ENCODE measurements at places on chromosomes 4 and X.

GRCh38 chr4:61041527-61041926, 158.6 kb upstream of the ADGRL3 start:
- no peak for DNase-seq

DNA sequence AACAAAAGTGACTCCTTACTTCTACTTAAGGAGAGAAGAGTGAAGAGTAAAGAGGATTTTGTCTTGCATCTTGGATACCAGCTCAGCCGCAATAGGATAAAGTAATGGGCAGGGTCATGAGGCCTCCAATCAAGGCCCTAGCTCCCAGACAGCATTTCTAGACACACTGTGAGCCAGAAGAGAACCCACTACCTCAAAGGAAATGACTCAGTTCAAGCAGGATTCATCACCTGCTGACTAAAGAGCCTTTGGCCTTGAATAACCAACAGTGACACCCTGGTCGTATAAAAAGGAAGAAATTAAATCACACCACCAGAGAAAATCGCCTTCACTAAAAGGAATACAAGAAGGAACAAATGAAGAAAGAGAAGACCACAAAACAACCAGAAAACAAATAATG, 416.1 kb downstream of the PCDH18 start:
- no peak for DNase-seq

GRCh38 chr4:74041418-74041817, 2.9 kb upstream of the CXCL3 start:
- no peak for DNase-seq

GRCh38 chrX:130030826-130031225, 48.4 kb downstream of the BCORL1 start:
- DNase-seq = no peak

- no peak for DNase-seq
These were observed 387.6 kb upstream of the ZFP42 start for GRCh38 chr4:187608001-187608421.

- no peak for DNase-seq
These were observed 331.8 kb upstream of the TENM3 start for GRCh38 chr4:181911420-181911819.

DNA sequence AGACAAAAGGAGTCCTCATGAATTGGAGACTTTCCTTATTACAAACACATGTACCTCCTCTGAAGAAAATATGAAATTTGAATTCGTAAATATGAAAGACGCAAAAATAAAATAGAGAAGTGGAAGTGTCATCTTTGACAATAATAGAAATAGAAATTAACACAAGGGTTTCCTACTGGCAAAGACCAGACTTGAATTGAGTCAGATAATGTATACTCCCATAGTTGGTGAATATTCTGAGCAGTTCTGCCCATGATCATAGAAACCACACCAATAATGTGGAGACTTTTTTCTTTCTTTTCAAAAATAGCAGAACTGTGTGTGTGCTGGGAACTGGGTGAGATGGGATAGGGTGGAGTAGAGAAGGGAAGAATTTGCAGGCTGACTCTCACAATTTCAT, 277.7 kb upstream of the TET2 start:
- DNase-seq = no peak

GRCh38 chr4:34362654-34363053, 1881.7 kb downstream of the ARAP2 start:
- DNase-seq = no peak

DNA sequence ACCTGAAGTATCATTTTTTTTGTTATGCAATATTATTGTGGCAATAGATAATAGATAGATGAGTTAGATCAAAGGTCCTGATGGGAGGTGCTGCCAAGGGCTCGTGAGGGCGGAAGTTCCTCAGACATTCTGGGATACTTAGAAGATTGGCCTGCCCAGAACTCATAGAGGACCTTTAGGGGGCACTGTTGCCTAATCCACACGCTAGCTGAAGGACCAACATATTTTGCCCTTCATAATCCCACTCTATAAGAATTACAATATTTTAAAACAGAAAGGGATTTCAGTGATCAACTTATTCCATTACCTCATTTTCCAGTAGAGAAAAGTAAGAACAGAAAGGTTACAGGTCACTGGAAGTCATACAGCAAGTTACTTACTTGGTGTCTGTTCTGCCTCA, 22.9 kb upstream of the COX7B2 start:
- DNase-seq = peak; percentile 0

DNA sequence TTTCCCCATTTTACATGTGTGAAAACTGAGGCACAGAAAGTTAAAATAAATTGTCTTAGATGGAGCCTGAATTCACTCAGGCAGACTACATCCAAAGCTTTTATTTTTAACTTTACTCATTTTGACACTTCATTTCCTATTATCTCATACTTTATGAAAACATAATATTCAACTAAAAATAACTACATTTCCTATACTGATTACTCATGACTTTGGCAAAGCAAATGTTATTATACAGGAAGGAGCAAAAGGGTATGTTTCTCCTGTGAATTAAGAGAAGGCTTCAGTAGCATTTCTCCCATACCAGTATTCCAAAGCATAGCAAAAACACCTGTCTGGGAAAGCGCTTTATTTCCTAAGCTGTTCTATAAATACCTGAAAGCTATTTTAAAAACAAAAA, 178.6 kb downstream of the ADAMTS3 start:
- no peak for DNase-seq

- no peak for DNase-seq
These were observed 112.3 kb upstream of the LIMCH1 start for GRCh38 chr4:41425650-41426049.

DNA sequence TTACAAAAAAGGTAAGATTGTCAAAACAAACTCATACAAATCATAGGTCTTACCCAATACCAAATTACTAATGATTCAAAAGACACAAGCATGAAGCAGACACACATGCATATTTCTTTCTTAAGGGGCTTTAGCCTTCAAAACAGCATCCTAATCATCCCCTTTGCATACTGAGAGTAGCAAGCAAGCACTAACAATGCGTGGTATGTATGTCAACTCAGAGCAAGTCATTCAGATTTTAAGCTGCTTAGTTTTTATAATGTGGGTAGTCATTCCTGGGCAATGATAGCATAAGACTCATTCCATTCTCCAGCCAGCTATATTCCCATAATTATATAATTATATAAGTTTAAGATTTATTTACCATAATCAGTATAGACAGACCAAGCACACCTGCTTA, 219.6 kb downstream of the DKK2 start:
- no peak for DNase-seq

DNA sequence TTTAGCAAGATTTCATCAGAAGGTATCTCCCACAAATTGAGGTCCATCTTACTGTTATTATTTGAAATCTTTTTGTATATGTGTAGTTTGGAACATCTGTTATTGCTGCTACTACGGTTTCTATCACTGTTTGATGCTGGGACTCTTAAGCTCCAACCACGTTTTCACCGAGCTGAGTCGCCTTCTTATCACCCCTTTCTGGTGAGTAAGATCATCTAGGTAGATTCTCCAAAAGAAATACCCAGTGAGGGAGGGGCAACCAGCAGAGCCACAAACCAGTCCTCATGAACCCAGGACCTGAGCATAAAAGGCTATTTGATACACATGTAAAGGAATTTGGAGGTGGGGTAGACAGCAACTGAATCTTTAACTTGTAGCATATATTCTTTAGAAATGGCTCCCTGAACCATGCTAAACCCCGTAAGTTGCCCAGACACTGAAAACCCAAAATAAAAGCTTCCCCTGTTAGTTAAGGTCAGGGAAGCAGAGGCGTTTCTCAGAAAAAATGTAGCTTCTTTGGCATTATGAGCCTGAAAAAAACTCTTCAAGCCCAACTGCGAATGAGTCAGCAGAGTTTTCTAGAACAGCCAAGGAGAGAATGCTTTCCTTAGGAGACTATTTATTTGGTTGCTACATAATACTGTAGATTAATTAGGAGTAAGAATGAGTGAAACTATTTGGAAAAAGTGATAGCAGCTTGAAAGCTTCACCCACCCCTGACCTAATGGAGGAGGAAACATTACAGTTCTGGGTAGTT, 53.8 kb upstream of the ATXN3L start:
- no peak for DNase-seq

DNA sequence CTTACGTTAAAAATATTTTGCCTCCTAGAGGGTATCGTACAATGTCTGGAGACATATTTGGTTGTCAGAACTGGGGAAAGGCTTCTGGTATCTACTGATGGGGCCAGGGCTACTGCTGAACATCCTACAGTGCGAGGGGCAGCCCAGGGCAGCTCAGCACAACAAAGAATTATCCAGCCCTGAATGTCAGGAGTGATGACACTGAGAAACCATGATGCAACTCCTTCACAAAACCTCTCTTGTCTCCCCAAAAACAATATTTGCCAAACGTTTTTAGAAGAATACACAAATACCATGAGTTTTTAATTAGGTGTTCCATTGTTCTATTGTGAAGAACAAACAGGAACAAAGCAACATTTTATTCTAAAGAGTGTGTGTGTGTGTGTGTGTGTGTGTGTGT, 43.4 kb upstream of the CLNK start:
- DNase-seq = no peak

DNA sequence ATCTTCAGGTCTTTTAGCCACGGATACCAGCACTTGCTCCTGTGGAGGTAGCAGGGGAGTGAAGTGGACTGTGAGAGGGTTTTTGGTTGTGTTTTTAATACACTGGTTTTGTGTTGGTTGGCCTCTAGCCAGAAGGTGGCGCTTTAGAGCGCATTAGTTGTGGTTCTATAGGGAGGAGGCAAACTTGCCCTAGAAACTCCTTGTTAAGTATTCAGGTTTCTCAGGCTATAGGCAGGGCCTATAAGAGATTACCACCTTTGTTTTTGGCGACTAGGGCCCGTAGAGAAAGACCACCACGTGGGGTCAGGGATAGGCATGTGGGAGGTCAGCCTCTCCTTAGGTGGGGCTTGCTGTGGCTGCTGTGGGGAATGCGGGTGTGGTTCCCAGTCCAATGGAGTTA, 221.6 kb upstream of the SPANXN4 start:
- no peak for DNase-seq

GRCh38 chrX:103215425-103215991, 600 bp downstream of the BEX4 start:
- DNase-seq = no peak

- no peak for DNase-seq
These were observed 452.2 kb downstream of the PCDH11X start for GRCh38 chrX:92231391-92231790.

DNA sequence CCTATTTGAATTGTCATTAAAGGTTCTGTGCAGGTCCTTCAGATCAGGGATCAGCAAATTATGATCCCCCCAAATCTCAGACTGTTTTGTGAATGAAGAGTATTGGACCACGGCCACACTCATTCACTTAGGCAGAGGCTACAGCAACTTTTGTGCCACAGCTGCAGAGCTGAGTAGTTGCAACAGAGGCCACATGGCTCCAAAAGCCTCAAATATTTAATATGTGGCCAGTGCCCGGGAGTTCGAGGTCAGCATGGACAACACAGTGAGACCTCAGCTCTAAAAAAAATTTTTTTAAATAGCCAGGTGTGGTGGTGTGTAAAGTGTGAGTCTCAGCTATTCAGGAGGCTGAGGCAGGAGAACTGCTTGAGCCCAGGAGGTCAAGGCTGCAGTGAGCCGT, 100.7 kb downstream of the NSUN7 start:
- no peak for DNase-seq

- DNase-seq = no peak
These were observed 61.1 kb downstream of the ZNF518B start for GRCh38 chr4:10395971-10396580.

GRCh38 chr4:101334963-101335572, 12.3 kb downstream of the PPP3CA start:
- no peak for DNase-seq

DNA sequence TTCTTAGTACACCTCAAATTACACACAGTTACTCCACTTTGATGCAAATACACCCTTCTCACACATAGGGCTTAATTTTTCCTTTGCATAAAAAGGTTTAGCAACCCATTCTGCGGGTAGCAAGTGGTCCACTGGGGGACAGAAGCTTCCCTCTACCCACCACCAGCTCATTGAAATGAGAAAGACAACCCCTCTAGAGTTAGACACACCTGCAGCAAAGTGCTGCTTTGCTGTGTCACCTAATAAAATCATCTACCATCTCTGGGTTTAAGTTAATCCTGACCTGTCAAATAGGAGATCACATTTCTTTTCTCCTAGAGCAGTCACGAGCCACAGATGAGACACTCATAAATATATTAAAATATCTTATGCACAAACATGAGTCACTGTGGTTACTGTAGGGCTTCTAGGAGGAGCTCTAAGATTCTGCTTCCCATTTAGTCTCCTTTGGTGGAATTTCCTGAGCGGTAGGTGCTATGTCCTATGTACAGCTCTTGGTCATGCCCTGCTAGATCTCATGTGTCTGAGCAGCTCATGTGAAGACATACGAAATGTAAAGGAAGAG, 11.9 kb downstream of the BMX start:
- DNase-seq = no peak

DNA sequence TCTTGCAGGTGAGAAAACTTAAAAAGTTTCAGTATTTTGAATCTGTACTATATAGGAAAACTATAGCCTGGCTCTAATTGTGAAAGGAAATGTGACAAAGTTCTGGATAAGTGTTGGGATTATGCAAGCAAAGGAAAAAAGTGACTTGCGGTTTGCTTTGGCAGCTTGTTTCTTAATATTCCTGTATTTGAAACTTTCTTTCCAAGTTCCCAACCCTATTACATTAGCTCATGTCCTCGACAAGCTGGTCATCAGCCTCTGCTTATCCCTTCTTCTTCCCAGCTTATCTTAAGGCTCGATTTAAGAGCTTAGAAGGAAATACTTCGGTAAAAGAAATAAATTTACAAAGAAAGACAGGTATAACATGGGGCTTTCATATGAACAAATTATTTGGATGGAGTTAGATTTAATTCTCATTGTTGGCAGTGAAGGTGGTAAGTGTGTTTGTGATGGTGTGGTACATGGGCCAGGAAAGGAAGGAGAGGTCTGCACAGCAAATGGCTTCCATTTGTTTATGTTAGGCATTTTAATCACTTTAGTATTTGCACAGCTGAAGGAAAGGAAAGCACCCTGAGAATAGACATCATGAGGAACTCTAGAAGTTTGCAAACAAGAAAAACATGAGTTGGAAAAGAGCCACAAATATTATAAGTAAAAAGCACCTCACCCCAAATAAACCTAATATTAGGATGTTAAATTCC, 5.1 kb upstream of the MYOZ2 start:
- no peak for DNase-seq

DNA sequence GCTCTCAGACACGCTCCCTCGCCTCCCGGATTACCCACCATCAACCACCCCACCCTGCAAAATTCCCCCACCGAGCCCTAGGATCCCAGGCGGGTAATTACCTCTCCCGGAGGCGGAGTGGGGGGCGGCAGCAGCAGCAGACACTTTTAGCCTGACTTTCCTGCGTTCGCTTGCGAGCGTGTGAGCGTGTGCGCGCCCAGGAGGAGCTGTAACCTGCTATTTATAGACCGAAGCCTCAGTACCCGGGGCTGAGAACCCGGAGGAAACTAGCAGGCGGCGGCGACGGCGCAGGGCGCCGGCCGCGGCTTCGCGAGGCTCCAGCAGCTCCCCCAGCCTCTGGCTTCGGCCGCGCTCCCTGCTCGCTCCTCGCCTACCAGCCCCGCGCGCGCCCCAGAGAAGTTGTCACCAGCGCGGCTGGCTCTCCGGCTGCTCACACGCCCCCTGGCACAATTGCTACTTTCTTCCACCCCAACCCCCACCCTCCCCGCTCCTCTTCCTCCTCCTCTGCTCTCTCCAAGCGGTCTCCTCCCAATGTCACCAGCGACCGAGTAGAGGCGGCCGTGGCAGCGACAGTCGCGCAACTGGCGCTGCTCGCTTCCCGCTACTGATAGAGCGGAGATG, at the start of gene INPP4B:
Gene INPP4B, minus strand, starts transcription at position 194 of the 621 bp plus-strand sequence.
- DNase-seq = peak; percentile 51

GRCh38 chrX:21738210-21738949, 19.5 kb downstream of the SMPX start:
- DNase-seq = no peak
